Activated T-cell treated with anti-CD3 and anti-CD28 coated beads, Interleukin-2, amount 50 U/mL, for 1 hour (primary cell): ENCODE measurements at places on chromosomes 2 and 18.

GRCh38 chr2:179424571-179424970, 159.9 kb upstream of the SESTD1 start:
- DNase-seq: no peak

GRCh38 chr2:191660575-191660974, 17.4 kb upstream of the NABP1 start:
- no peak for DNase-seq

DNA sequence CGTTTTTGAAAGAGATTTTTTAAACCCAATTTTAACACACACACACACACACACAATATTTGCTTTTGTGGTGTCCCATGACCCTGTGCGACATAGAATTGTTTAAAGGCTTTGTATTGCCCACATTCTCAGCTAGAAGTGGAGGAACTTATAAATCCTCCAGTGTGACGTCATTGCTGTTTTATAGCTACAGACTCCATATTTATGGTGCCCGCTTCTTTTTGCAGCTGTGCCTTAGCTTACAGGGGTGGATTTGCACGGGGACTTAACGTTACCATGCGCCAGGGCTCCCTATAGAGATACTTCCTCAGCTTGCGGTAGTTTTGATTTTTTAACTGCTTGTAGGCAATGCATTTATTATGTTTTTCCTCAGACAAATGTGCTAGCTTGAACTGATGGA, 101.9 kb upstream of the SMIM21 start:
- no peak for DNase-seq

DNA sequence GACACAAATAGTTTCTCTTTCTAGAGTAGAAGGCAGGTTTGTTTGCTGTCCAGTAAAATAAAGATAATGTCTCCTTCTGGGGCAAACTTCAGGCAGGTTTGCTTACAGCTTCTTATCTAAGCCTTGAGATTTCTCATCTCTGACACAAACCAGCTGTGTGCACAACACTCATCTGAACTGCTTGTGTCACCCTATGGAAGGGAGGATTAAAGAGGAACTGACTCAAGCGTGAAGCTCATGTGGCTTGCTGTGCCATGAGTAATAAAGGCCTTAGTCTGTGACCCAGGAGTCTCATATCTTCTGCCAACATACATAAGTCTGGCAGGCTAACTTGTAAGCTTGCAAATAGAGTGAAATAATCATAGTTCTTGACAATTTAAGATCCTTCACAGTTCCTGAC, 24.2 kb upstream of the CPO start:
- DNase-seq: no peak

- DNase-seq: no peak
Observed at GRCh38 chr18:73614812-73615211, 532.8 kb downstream of the FBXO15 start.

GRCh38 chr2:24855726-24856125, 62.5 kb downstream of the CENPO start:
- DNase-seq: no peak

DNA sequence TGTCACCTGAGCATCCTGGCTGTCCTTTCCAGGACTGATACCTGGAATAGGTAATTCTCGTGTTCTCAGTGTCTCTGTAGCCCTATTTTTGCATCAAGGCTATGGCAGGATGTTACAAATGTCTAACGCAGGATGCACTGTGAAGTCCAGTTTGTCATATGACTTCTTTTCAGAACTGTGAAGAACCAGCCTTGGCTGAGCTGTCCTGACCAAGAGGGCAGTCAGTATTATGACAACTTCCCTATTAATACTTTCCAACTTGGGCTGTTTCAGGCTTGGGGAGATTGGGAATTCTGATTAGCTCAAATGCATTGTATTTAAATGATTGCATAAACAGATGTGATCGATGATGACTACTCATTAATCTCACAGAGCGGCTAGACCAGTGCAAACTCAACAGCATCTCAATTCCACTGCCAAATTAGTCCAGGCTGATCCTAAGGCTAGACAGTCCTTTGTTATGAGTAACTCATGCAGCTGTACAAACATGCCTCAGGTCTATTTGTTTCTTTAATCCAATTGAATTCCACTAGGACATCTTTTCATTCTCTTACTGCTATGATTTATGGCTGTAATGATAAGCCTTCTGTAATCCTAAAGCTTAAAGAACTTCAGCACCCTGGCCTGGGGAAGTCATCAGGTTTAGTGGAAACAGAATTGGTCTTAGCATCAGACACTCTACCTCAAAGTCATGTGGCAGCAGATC, 331.6 kb downstream of the KCNS3 start:
- no peak for DNase-seq

GRCh38 chr18:77015169-77015568, 117.4 kb downstream of the MBP start:
- DNase-seq: no peak

DNA sequence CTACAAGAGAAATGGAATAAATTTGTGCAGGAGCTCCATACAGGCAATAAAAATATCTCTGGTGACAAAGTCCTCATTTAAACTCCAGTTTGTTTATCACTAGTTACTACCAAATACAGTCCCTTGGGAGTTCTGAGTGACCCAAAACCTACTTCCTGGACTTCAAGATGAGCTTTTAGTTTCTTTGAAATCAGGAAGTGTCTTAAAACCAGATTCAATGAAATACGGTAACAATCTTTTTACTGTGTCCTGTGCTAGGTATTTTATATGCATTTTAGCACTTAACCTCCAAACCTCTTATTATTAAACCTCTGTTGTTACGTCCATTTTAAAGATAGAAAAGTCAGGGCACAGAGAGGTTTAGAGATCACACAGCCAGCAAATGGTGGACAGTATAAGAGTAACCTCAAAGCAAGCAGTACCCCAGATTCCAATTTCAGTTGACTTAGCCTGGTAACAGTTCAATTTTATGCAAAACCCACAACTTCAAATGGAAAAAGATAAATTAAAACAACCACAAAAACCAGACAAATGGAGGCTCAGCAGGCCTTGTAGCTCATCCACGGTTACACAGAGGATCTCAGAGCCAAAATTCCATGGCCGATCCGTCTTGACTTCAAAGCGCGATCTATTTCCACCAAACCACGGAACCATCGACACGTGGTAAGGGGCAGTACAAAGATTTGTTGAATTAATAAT, 1.3 kb upstream of the KCMF1 start:
- DNase-seq: no peak

DNA sequence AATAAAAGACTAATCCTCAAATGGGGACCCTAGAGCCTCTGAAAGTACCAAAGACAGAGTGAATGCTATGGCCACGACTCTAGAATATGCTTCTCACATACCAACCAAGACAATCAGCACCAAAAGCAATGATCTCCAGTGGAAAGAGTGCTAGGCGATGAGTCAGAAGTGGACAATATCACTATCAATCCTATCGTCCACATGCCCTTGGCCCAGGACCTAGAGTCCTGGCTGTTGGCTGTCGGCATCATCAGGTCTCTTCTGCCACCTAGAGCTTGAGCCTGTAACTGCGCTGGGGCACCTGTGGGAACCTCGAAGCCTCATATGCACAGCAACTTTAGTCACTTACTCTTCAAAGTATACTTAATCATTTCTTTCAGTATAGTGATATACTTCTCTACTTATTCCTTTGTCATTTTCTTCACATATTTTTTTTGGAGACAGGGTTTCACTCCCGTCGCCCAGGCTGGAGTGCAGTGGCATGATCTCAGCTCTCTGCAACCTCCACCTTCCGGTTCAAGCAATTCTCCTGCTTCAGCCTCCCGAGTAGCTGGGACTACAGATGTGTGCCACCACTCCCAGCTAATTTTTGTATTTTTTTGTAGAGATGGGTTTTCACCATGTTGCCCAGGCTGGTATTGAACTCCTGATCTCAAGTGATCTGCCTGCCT, 29.7 kb downstream of the NOL10 start:
- peak; percentile 36 for DNase-seq

DNA sequence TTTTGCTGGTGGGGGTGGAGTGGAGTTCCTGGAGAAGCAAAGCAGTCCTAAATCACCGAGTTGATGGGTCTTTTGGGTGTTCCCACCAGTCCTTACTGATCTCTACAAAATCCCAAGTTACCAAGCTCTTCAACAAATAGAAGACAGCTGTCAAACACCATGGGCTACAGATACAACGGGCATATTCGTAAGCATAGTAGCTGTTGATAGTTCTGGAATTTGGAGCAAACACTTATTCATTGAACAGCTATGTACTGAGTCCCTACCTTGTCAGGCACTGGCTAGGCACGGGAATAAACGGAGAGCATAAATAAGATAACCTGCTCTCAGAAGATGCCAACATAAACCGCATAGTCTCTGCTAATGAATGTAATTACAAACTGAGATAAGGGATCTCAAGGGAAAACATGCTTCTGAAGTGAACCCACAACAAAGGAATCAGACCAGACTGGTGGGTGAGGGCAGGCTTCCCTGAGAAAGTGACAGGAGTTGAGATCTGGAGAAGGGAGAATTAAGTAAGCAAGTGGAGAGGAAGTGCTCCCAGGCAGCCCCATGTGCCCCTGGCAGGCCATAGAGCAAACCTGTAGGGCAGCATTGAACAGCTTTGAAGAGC, 947 bp upstream of the ANKRD44 start:
- DNase-seq: no peak

DNA sequence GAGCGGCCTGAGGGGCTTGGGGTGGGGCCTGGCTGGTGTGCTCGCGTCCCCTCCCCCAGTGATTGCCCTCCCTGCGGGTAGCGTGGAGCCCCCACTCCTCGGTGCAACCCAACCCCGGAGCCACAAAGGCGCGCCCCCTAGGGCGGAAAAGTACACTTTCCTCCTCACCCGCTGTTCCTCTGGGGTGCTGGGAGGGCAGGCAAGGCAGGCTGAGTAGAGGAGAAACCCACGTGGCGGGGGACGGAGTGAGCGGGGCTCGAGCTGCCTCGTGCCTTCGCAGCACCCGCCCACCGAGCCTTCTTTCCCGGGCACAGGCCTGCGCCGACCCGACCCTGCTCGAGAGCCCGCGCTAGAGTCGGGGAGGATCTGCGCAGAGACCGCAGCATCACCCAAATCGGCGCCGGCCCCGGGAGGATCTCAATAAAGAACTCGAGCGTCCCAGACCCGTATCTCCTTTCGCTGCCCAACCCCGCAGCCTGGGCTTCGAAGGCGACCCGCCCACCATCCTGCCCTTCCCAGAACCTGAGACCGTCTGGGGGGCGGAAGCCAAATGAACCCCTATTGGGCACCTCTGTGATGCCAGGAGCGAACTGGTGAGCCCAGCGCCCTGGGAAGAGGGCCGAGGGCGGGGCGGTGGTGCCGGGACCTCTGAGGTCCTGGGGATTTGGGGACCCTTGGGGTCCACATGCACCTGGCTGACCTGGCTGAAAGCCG, 1.5 kb downstream of the UCN start:
- peak; percentile 47 for DNase-seq

DNA sequence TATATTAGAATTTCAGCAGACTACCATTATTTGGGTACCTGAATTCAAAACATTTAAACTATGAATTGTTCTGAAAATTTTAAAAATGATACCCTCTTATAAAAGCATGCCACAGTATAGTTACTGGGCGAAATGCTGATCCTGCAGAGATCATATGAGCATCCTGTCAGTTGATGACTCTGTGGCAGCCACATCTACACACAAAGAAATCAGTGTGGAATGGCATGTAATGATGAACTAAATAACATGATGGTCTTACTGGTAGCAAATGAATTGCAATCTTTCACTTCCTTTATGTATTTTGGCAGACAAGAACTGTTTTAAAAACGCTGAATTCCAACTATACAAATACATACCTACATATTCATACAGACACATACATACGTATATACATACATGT, 38.3 kb downstream of the MRPS9 start:
- DNase-seq: no peak
